ENCODE measurements at places on chromosomes 12 and 14. TPM values are rescaled to one million over a fixed set of nuclear protein-coding genes. Genes with fewer than 3 reads are reported as not detected.

- H3K27me3 ChIP-seq, result no peaks in the 10 kb centered on the region
- peaks cover 68% of the 10 kb centered on the region for H3K36me3 ChIP-seq
- no peak overlapping the region for H3K4me3 ChIP-seq
These were observed 20.8 kb upstream of the NXPH4 start for GRCh38 chr12:57195611-57196371.

DNA sequence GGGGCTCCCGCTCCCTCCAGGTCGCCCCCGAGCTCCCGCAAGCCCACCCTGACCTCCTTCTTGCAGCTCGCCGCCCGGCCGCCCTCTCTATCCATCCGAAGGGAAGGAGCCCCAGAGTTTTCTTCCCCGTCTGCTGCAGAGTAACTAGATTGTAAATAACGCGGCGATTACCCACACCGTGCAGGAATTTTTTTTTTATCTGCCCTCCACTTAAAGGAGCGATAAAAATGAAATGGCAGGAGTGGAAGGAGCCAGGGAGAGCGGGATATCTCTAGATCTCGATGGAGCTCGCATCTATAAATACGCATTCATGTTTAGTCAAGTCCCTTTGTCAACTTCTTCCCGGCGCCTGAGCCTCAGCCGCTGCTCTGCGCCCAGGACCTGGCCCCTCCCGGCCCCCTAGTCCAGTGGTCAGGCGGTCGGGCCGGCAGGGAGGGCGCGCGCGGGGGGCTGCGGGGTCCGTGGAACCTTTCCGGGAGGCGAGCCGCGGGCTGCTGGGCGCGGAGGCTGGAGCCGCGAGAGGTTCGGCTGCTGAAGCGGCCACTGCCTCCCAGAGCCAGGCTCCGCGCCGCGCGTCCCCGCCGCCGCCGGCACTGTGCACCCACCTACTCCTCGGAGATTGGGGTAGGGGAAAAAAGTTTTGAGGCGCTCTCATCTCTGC is 386.0 kb downstream of the BCAT1 start:
- H3K27me3 ChIP-seq, result peaks cover 42% of the 10 kb centered on the region
- H3K27ac ChIP-seq, result no peak overlapping the region
- H3K36me3 ChIP-seq, result no peaks in the 10 kb centered on the region
- peak; percentile 45 for DNase-seq

SETD3 gene
- total RNA-seq, result 53.1 TPM

- H3K27ac ChIP-seq, result no peak overlapping the region
- no peak for DNase-seq
- H3K4me3 ChIP-seq, result no peak overlapping the region
- H3K4me1 ChIP-seq, result peaks cover 18% of the 10 kb centered on the region
- no peaks in the 10 kb centered on the region for H3K27me3 ChIP-seq
These were observed 80.2 kb downstream of the ANO6 start for GRCh38 chr12:45296046-45296586.

- peaks cover 10% of the 10 kb centered on the region for H3K27me3 ChIP-seq
- H3K36me3 ChIP-seq, result no peaks in the 10 kb centered on the region
- H3K4me3 ChIP-seq, result peak overlapping the region; percentile 65
- peaks cover 31% of the 10 kb centered on the region for H3K4me1 ChIP-seq
These were observed 1.0 kb upstream of the GXYLT1 start for GRCh38 chr12:42145552-42146215.

CATSPERB gene
- total RNA-seq, result 0.11 TPM

- no peak for DNase-seq
- H3K4me1 ChIP-seq, result peaks cover 11% of the 10 kb centered on the region
- H3K27ac ChIP-seq, result peak overlapping the region; percentile 32
- peaks cover 2% of the 10 kb centered on the region for H3K36me3 ChIP-seq
These were observed 12.6 kb downstream of the RCOR1 start for GRCh38 chr14:102605029-102605428.

RDH12 gene
- total RNA-seq, result 0.55 TPM

CLEC9A gene
- total RNA-seq, result not detected

GRCh38 chr14:104967386-104968152 is 10.6 kb downstream of the AHNAK2 start:
- H3K27ac ChIP-seq, result no peak overlapping the region
- H3K27me3 ChIP-seq, result peaks cover 2% of the 10 kb centered on the region
- peaks cover 6% of the 10 kb centered on the region for H3K4me1 ChIP-seq
- peak; percentile 47 for DNase-seq
- H3K4me3 ChIP-seq, result peak overlapping the region; percentile 53

SLC25A21 gene
- 6.0 TPM for total RNA-seq

TAS2R19 gene
- total RNA-seq, result 1.4 TPM

GRCh38 chr14:104137297-104138097 is 890 bp upstream of the KIF26A start:
- H3K4me1 ChIP-seq, result peaks cover 25% of the 10 kb centered on the region
- peak overlapping the region; percentile 71 for H3K4me3 ChIP-seq
- no peak overlapping the region for H3K27ac ChIP-seq
- peak; percentile 79 for DNase-seq

- peak overlapping the region; percentile 19 for H3K27ac ChIP-seq
- DNase-seq, result no peak
- no peaks in the 10 kb centered on the region for H3K27me3 ChIP-seq
These were observed 13.7 kb downstream of the APPL2 start for GRCh38 chr12:105222284-105222655.

CMTM5 gene
- 0.41 TPM for total RNA-seq

FICD gene
- 6.3 TPM for total RNA-seq
